ENCODE measurements at places on chromosomes 7 and 10.

- DNase-seq = no peak
Observed at GRCh38 chr7:11315666-11316258, 342.1 kb downstream of the PHF14 start.

- DNase-seq = no peak
Observed at GRCh38 chr7:85424298-85424697, 237.4 kb upstream of the SEMA3D start.

DNA sequence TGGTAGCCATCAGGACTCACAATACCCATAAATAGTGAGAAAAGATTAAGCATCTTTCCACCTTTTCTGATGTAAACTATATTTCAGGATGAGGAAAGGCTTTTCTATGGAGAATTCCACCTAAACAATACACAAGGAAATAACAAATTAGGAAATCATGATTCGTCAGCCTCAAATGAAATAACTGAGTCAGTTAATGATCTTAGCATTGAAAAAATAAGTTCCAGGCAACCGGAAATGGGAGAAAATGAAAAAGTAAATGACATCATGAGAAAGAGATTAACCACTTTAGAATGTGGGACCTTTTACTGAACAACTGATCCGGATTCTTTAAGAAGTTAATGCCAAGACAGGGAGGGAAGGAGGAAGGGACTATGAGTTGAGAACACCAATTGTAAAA, 742.3 kb downstream of the TNS3 start:
- DNase-seq = no peak

- DNase-seq = no peak
Observed at GRCh38 chr7:43077285-43077684, 35.2 kb upstream of the HECW1 start.

- DNase-seq = no peak
Observed at GRCh38 chr7:140153666-140154161, 23.1 kb downstream of the KDM7A start.

DNA sequence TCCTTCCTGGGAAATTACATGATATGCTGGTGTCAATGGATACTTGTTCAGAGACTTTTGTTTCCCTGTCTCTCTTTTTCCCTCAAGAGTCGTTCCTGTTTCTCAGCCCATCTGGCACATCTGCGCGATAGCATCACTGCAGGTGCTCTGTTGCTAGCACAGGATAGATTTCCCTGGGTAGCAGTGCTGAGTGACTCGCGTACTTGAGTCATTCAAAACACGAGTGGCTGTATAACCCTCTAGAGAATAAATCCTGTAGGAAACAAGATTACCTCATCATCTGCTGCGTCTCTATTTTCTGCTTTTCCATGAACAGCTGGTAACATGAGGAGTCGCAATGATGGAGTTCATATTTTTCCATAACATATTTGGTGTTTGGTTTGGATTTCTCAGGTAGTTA, 452.0 kb upstream of the FZD8 start:
- DNase-seq = no peak

- no peak for DNase-seq
Observed at GRCh38 chr7:149719050-149719899, 54.1 kb downstream of the ZNF467 start.

DNA sequence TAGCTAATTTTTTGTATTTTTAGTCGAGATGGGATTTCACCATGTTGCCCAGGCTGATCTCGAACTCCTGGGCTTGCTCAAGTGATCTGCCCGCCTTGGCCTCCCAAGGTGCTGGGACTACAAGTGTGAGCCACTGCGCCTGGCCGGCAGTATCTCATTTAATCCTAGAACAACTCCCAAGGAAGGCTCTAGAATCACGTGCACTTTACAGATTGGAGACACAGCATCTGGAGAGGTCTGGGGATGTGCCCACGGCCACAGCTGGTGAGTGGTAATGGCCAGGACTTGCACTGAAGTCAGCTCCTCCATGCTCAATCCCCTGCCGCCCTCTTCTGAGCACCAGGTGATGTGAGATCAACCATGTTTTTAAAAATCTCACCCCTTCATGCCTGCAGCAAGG, 43.1 kb downstream of the CARD11 start:
- no peak for DNase-seq

DNA sequence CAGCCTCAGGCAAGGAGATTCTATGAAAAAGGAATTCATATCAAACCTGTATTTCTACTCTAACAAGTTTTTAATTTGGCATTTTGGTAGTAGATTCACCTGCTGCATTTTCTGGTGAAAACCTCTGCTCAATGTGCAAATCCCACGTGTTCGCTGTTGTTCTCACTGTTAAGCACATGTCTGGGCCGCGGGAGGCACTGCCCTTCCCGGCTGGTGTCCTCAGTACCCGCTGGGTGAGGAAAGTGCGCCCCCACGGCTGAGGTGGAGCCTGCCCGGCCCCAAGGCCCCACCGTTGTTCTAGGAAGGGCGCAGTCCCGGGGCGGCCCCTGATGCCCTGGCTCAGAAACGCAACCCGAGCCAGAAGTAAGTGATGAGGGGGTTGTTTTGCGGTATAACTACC, 193.4 kb upstream of the VWC2 start:
- DNase-seq = no peak

GRCh38 chr7:56157238-56157790, 41.1 kb upstream of the NUPR2 start:
- DNase-seq = no peak

GRCh38 chr7:79619216-79619615, 165.7 kb upstream of the MAGI2 start:
- DNase-seq = no peak

DNA sequence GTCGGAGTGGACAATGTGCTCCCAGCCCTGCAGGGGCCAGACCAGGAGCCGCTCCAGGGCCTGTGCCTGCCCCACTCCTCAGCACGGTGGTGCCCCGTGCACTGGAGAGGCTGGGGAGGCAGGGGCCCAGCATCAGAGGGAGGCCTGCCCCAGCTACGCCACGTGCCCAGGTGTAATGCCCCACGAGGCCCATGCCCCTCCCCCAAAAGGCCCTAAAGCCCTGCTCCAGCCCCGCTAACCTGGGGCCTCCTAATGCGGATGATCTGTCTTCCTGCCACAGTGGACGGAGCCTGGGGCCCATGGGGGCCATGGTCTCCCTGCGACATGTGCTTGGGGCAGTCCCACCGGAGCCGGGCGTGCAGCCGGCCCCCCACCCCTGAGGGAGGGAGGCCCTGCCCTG, 23.7 kb upstream of the ZNF862 start:
- no peak for DNase-seq

DNA sequence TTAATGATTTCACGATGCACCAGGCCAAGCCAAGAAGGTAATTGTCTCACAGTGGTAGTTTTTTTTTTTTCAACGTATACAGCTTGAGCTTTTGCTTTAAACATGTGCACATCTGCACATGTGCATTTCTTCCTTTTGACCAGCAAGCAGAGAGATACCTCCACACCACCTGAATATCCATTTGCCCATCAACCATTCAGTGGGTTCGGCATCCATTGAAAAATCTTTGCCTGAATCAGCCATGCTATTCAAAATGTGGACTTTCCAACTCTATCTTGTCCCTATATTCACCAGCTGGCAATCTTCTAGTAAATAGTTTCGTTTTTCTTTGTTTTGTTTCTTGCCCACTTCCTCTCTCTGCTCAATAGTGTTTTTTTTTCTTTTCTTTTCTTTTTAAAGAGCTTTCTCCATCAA, 7.7 kb upstream of the TRA2A start:
- DNase-seq = no peak

DNA sequence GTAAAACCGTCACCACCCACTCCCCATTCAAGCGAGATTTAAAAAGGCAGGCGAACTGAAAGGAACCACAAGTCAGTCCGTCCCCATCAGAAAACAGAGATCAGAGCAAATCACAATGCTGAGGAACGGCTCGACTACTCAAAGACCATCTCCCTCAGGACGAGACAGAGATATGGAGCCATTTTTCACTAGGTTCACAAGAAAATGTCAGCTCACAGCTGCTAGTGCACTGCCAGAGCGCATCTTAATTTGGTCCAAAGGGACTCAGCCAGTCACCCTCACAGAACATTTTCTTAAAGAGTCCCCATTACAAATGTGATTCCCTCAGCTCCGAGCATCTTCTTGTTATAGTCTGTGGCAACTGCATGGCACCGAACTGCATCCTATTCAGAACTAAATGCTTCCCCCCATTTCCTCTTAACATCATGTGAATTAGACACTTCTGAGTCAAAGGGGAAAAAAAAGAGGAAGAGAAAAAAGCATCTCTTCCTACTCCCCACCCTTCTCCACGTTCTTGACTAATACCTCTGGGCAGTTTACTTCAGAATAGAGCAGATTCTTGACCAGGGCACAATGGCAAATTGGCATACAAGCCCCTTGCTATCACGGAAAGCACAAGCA, 683.9 kb downstream of the MAGI2 start:
- DNase-seq = no peak

DNA sequence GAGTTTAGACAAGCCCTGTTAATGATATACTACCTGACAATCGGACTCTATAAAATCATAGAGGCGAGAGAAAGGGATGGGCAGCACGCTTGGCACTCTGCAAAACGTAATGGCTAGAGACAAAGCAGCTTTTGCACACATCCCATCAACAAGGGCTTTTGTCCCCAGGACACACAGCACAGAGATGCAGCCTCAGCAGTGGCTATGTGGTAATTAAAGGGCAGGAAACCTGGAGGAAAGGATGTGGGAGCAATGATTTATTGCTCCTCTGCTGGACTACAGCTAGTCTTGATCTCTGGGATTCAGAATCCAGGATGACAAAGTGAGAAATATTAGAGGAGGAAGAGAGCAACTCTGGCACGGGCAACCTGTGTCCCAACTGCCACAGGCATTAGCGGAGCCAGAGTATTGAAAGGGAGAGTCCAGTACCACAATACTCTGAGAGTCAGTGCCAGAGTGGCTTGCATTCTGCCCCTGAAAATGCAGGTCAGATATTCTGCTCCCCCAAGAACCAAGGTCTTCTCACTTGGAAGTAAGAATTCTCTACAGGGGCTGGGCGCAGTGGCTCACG, 96.5 kb downstream of the ARMH3 start:
- DNase-seq = no peak

GRCh38 chr7:84744385-84744784, 442.5 kb downstream of the SEMA3D start:
- DNase-seq = no peak

GRCh38 chr7:100983451-100984187, 14.3 kb downstream of the MUC12 start:
- no peak for DNase-seq

DNA sequence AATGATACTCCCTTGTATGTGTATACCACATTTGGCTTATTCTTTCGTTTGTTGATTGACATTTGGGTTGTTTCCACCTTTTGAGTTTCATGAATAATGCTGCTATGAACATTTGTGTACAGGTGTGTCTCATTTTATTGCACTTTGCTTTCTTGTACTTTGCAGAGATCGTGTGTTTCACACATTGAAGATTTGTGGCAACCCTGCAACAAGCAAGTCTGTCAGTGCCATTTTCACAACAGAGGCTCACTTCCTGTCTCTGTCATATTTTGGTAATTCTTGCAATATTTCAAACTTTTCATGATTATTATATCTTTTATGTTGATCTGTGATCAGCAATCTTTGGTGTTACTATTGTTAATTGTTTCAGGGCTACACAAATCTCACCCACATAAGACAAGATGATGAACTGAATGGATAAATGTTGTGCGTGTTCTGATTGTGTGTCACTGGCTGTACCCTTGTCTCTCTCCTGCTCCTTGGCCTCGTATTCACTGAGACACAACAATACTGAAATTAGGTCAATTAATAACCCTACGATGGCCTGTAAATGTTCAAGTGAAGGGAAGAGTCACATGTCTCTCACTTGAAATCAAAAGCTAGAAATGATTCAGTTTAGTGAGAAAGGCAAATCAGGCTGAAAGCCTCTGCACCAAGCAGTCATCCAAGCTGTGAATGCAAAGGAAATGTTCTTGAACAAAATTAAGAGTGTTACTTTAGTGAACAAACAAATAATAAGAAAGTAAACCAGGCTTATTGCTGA, 133.6 kb upstream of the JCAD start:
- no peak for DNase-seq

DNA sequence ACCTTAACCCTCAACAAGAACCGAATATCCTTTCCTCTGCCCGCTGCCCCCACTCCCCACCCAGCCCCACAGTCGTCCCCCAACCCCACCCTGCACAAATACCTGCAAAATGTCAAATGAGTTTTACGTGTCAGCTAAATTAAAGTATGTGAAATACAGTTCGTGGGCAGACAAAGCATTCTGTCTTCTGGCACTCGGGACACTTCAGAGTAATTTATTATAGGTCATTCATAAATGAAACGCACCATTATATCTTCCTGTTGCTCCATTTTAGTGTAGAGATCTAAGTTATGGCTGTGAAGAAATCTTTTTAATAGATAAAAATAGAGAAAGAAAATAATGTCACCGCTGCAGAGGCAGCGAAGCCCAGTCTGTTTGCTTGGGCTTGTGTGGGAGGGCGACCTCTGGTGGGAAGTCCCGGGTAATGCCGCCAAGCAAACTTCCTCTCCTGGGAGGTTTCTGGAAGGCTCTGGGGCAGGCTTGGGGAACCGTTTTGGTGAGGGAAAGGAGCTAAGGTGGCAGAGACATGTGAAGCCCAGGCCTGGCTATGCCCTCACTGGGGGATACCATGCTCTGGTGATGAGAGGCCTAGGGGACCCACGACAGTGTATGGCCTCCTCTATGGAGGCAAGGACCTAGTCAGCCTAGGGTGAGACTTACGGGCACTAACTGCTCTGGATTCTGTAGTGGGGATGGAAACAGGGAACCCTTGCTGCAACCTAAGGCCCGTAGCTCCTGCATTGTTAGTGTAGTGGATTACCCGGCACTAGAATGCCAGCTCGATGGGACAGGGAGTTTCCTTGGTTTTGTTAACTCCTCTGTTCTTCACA, 604.9 kb downstream of the LRMDA start:
- peak; percentile 4 for DNase-seq

DNA sequence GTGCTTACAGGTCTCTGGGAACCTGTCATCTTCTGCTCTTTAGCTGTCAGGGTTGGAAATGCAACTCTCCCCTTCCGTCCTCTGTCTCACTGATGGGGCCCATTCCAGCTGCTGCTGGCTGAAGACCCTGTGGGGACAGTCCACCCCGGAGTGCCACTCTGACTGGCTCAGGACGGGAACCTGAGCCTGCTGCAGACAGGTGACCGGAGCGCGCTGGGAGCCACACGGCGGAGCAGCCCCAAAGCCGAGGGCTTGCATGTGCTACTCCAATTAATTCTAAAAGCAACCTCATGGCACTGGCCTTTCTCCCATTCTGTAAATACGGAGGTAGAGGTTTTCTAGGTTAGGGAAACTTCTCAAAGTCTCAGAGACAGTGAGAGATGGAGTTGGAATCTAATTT, 223.5 kb upstream of the PITRM1 start:
- no peak for DNase-seq
